Suprapubic skin (tissue), 4 donors: ENCODE measurements at places on chromosomes 7 and 10. TPM values are rescaled to one million over a fixed set of nuclear protein-coding genes. Genes with fewer than 3 reads are reported as not detected.

The STAMBPL1 gene
- total RNA-seq, result 35.8 TPM

The FAM25G gene
- total RNA-seq, result 26.2 TPM

The VENTX gene
- 2.3 TPM for total RNA-seq

The LEP gene
- 7.6 TPM for total RNA-seq

The SOSTDC1 gene
- total RNA-seq, result 14.7 TPM

The LRRC4 gene
- not detected for total RNA-seq

The ITPRID1 gene
- 27.7 TPM for total RNA-seq

The NODAL gene
- not detected for total RNA-seq

The TFR2 gene
- 1.1 TPM for total RNA-seq

The ZNF775 gene
- 2.8 TPM for total RNA-seq

The CYP2C19 gene
- total RNA-seq, result 1.3 TPM

The RAMP3 gene
- 34.3 TPM for total RNA-seq

The TSPAN13 gene
- total RNA-seq, result 13.1 TPM

The DGKI gene
- 6.2 TPM for total RNA-seq

The DDC gene
- total RNA-seq, result not detected

The RADIL gene
- total RNA-seq, result 2.1 TPM

The CREB5 gene
- 11.3 TPM for total RNA-seq

The FEZF1 gene
- not detected for total RNA-seq

The RPS24 gene
- 3,226 TPM for total RNA-seq

The MGAM2 gene
- 0.97 TPM for total RNA-seq

The PILRA gene
- 2.5 TPM for total RNA-seq

The OPALIN gene
- not detected for total RNA-seq

The PSTK gene
- 7.9 TPM for total RNA-seq

The CALCR gene
- total RNA-seq, result not detected

The PRPS1L1 gene
- total RNA-seq, result 0.89 TPM

The LOXL4 gene
- 1.6 TPM for total RNA-seq

The TEX47 gene
- total RNA-seq, result not detected

The NUDCD3 gene
- total RNA-seq, result 65.2 TPM

The CALHM2 gene
- total RNA-seq, result 17.9 TPM

The NANOS1 gene
- 2.4 TPM for total RNA-seq

The SEC24C gene
- 71.1 TPM for total RNA-seq

The KCND2 gene
- total RNA-seq, result 0.16 TPM

The WEE2 gene
- not detected for total RNA-seq

The PLEKHS1 gene
- total RNA-seq, result 0.32 TPM

The DHTKD1 gene
- 21.2 TPM for total RNA-seq

The PTF1A gene
- total RNA-seq, result not detected

The TMEM176A gene
- total RNA-seq, result 12.9 TPM

The TLX1 gene
- total RNA-seq, result not detected

The ARHGAP12 gene
- total RNA-seq, result 64.5 TPM

The PNLIP gene
- total RNA-seq, result not detected

The CFAP69 gene
- 2.7 TPM for total RNA-seq

The GBX1 gene
- total RNA-seq, result not detected

The FKBP14 gene
- total RNA-seq, result 6.8 TPM

The WDR86 gene
- 2.8 TPM for total RNA-seq

The RPEL1 gene
- total RNA-seq, result not detected

The SPDYE8 gene
- total RNA-seq, result not detected

The METTL2B gene
- 26.4 TPM for total RNA-seq

The ADCYAP1R1 gene
- 6.7 TPM for total RNA-seq

The PIP gene
- total RNA-seq, result 1,038 TPM

The GHRHR gene
- not detected for total RNA-seq

The POLL gene
- 32.3 TPM for total RNA-seq

The SPDYE9 gene
- total RNA-seq, result not detected

The PRSS37 gene
- total RNA-seq, result not detected

The AQP1 gene
- 139 TPM for total RNA-seq

The PDGFA gene
- 41.6 TPM for total RNA-seq

The KIF11 gene
- total RNA-seq, result 4.0 TPM

The DRGX gene
- total RNA-seq, result not detected

The SLC18A2 gene
- 10.5 TPM for total RNA-seq

The TAS2R38 gene
- total RNA-seq, result not detected
